ENCODE measurements at places on chromosomes 13 and 19. TPM values are rescaled to one million over a fixed set of nuclear protein-coding genes. Genes with fewer than 3 reads are reported as not detected.

- no peak overlapping the region for H3K4me3 ChIP-seq
- DNase-seq = no peak
- H3K27ac ChIP-seq = no peak overlapping the region
- H3K4me1 ChIP-seq = peaks cover 13% of the 10 kb centered on the region
Observed at GRCh38 chr19:38638461-38638860, 9.0 kb upstream of the ACTN4 start.

PTGER1 gene
- not detected for total RNA-seq

APLP1 gene
- total RNA-seq = 0.33 TPM

DNA sequence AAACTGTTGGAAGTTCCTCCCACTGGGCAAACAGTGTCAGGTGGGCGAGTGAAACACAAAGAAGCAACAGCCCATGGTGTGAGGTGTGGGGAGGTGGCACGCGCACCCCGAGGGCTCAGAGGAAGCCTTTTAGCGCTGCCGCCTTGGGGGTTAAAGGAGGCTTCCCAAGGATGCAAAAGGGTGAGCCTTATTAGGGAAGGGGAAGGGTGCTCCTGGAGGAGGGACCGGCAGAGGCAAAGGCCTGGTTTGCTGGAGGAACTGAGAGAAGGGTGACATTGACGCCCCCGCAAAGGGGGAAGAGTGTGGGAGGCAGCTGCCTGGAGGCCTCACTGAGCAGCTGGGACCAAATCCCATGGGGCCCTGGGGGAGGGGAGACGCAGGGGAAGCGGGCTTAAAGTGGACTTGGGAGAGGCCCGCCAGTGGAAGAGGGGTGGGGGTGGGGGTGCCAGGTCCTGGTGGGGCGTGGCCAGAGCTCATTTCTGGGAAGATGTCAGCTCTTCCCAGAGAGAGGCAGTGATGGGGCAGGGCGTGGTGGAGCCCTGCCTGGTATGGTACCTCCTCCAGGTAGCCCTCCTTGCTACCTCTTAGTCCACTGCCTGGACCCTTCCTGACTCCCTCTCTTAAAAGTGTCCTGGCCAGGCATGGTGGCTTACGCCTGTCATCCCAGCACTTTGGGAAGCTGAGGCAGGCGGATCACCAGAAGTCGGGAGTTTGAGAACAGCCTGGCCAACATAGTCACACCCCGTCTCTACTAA, 12.0 kb upstream of the FCHO1 start:
- H3K27ac ChIP-seq = no peak overlapping the region
- no peaks in the 10 kb centered on the region for H3K4me1 ChIP-seq
- H3K4me3 ChIP-seq = no peak overlapping the region
- no peaks in the 10 kb centered on the region for H3K27me3 ChIP-seq

CEACAM1 gene
- total RNA-seq = 0.39 TPM

DNA sequence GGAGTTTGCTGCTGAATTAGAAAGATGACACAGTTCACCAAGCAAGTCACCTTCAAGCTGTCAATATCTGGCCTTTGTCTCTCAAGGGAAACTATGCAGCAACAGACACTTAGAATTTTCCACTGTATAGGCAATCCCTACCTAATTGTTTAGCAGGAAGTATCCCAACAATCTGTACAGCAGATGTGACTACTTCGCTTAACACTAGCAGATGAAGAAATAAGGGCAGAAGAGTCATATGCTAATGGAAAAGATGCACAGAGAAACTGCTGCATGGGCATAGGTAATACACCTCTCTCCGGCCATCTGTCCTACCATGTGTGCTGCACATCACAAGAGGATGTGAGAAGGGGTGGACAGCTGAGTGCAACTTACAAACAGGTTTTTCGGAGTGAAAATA, 851.2 kb downstream of the PCDH9 start:
- no peaks in the 10 kb centered on the region for H3K4me1 ChIP-seq
- no peak for DNase-seq
- H3K27me3 ChIP-seq = no peaks in the 10 kb centered on the region
- no peaks in the 10 kb centered on the region for H3K36me3 ChIP-seq
- H3K27ac ChIP-seq = no peak overlapping the region

DNA sequence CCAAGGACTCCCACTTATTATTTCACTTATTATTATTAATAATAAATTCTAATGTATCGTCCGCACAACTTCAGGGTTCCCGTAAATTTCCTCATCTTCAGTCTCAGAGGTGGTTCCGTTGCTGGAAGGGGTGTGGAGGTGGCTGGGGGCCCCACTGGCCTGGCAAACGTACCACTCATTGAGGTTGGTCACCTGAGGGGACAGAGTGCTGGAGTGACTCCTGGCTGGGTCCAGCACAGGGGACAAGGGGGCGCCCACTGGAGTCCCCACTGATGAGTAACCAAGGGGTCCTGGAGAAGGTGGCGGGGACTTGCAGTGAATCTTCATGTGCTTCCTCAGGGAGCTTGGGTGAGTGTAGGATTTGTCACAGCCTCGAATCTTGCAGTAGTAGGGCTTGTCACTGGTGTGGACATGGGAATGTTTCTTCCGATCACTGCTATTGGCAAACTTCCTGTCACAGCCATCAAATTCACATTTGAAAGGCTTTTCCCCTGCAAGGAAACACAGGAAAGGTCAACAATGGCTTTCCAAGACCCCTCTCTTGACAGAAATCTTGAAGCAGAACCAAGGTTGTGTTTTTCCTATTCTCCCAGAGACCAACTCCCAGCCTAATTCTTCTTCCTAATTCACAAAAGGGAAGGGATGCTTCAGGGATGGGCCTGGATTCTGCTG, 6.1 kb downstream of the ZIC5 start:
- H3K4me3 ChIP-seq = no peak overlapping the region
- no peak for DNase-seq
- no peak overlapping the region for H3K27ac ChIP-seq
- H3K36me3 ChIP-seq = no peaks in the 10 kb centered on the region
- peaks cover 11% of the 10 kb centered on the region for H3K4me1 ChIP-seq

GRCh38 chr19:39778763-39779162, at the start of gene LEUTX:
LEUTX (plus strand) TSS chr19:39778854; CDS start chr19:39778921, 67 bp downstream.
- no peaks in the 10 kb centered on the region for H3K36me3 ChIP-seq
- DNase-seq = no peak
- H3K27ac ChIP-seq = no peak within 1 kb of the TSS
- no peak within 1 kb of the TSS for H3K4me3 ChIP-seq
- H3K4me1 ChIP-seq = no peaks in the 10 kb centered on the region

DNA sequence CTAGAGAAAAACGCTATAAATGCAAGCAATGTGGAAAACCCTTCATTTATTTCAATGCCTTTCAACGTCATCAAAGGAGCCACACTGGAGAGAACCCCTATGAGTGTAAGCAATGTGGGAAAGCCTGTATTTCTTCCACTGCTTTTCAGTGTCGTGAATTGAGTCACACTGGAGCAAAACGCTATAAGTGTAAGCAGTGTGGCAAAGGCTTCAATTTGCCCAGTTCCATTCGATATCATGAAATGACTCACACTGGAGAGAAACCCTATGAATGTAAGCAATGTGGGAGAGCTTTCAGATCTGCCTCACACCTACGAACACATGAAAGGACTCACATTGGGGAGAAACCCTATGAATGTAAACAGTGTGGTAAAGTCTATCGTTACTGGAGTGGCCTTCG, 27.4 kb downstream of the ZNF20 start:
- H3K36me3 ChIP-seq = no peaks in the 10 kb centered on the region
- no peaks in the 10 kb centered on the region for H3K27me3 ChIP-seq
- DNase-seq = no peak
- H3K4me3 ChIP-seq = no peak overlapping the region
- H3K4me1 ChIP-seq = no peaks in the 10 kb centered on the region
- H3K27ac ChIP-seq = no peak overlapping the region

GRCh38 chr19:30271816-30272215, 100.4 kb upstream of the ZNF536 start:
- DNase-seq = no peak
- no peak overlapping the region for H3K4me3 ChIP-seq
- H3K4me1 ChIP-seq = no peaks in the 10 kb centered on the region
- no peaks in the 10 kb centered on the region for H3K27me3 ChIP-seq
- H3K27ac ChIP-seq = no peak overlapping the region

DNA sequence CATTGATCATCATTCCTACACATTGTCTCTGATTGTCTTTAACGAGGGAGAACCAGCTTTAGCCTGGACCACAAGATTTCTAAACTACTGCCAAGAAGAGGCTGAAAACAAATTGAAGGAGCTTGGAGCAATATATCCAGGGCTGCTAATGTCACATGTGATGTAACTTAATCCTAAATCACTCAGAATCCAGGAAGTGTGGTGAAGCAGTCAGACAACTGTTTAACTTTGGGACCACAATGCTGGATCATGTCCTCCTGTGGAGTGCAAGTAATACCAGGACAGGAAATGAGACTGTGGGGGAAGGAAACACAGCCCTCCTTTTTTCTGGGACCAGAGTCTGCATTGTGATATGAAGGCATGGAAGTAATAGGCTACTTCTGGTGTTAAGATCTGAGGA, 430.2 kb downstream of the KCTD12 start:
- DNase-seq = no peak
- no peaks in the 10 kb centered on the region for H3K4me1 ChIP-seq
- no peak overlapping the region for H3K4me3 ChIP-seq

DNA sequence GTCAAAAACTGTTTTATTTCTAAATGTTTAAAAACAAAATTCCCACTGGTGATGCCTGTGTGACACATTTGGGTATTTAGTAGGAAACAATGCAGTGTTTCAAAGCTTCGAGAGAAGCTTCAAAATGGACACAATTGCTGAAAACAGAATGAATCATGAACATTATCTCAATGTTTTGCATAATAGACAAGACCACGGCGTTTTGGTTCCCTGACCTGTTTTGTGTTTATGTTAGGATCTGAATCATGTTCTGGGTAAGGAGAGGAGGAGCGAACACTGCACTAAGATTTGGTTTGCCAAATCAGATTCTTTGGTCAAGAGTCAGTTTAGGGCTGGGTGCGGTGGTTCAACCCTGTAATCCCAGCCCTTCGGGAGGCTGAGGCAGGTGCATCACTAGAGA, 42.2 kb downstream of the IFT88 start:
- H3K27me3 ChIP-seq = no peaks in the 10 kb centered on the region
- no peak overlapping the region for H3K27ac ChIP-seq
- no peak for DNase-seq
- H3K36me3 ChIP-seq = peaks cover 19% of the 10 kb centered on the region
- H3K4me3 ChIP-seq = no peak overlapping the region

DNA sequence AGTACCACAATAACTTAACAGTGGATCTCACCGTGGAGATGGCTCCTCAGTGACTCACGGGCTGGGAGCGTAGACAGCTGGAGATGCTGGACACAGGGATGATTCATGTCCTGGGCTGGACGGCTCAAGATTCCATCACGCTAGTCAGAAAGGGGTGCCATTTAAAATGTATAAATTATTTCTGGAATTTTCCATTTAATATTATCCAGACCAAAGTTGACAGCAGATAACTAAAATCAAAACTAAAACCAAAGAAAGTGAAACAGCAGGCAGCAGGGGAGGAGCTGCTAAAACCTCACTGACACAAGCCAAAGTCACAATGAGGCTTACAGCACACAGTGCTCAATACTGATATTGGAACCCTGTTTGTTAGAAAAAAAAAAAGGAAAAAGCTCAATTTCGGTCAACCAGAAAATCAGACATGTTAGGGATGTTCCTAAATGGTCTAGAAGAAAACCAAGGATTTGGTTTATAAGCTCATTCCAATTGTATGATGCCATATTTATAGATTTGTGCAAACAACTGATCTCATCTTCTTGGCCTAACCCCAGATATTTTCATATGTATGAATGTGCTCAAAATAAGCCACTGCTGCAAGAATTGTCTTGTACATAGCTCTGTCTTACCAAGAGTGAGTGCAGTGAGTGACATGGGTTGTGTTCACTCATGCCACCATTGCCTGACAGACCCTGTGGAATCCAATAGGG, 111.8 kb downstream of the SACS start:
- no peak overlapping the region for H3K4me3 ChIP-seq
- no peaks in the 10 kb centered on the region for H3K27me3 ChIP-seq
- DNase-seq = peak; percentile 50

PGLYRP2 gene
- not detected for total RNA-seq

DNA sequence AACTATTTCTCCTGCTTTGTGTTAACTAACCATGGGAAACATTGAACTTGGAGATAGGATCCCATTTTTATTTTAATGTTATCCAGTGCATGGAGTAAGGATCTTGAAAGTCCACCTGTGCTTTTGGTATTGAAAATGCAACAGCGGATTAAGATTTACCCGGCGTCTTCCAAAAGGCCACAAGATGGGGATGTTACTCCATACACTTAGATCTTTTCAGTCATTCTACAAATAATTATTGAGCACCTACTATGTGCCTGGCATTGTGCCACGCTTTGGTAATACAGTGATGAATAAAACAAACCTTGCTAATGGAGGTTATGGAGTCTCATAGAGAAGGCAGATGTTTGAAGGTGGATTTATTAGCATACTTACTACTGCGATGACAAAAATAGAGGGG, 56.9 kb downstream of the RFC3 start:
- no peak overlapping the region for H3K4me3 ChIP-seq
- DNase-seq = no peak
- H3K27me3 ChIP-seq = no peaks in the 10 kb centered on the region
- H3K27ac ChIP-seq = no peak overlapping the region
- H3K4me1 ChIP-seq = no peaks in the 10 kb centered on the region

- H3K27me3 ChIP-seq = peaks cover 41% of the 10 kb centered on the region
- no peak for DNase-seq
Observed at GRCh38 chr13:28528848-28529247, 33.9 kb upstream of the FLT1 start.

DNA sequence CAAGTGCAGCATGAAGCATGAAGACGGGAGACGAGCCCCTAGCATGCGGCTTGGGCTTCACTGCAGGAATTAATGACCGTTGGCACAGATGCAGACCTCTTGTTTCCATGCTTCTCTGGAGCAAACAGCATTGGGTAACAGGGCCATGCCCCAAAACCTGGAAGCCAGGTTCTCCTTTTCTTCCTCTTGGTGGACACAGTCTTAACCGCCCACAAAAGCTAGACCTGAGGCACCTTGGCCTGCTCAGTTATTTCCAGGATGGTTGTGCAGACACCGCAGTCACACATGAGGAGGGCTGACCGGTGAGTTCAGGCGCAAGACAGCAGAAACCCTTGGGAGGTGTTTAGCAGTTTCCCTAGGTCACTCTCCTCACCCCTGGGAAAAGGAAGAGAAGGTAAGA, 133.9 kb upstream of the GJB6 start:
- no peak for DNase-seq
- no peaks in the 10 kb centered on the region for H3K36me3 ChIP-seq
- peaks cover 3% of the 10 kb centered on the region for H3K27me3 ChIP-seq
- H3K4me1 ChIP-seq = no peaks in the 10 kb centered on the region
- no peak overlapping the region for H3K27ac ChIP-seq
- no peak overlapping the region for H3K4me3 ChIP-seq

GRCh38 chr13:63161219-63161618, 1745.6 kb upstream of the PCDH20 start:
- H3K36me3 ChIP-seq = no peaks in the 10 kb centered on the region
- no peaks in the 10 kb centered on the region for H3K4me1 ChIP-seq
- H3K27ac ChIP-seq = no peak overlapping the region
- H3K27me3 ChIP-seq = no peaks in the 10 kb centered on the region
- no peak overlapping the region for H3K4me3 ChIP-seq
- DNase-seq = no peak

NLRP12 gene
- 0.52 TPM for total RNA-seq

Measured in gastrocnemius medialis (tissue), 4 donors.